ENCODE measurements at places on chromosomes 1 and 21.

- DNase-seq: no peak
These were observed 739 bp upstream of the IFI6 start for GRCh38 chr1:27672750-27673112.

- DNase-seq: no peak
These were observed 165.7 kb upstream of the SGIP1 start for GRCh38 chr1:66368261-66368660.

DNA sequence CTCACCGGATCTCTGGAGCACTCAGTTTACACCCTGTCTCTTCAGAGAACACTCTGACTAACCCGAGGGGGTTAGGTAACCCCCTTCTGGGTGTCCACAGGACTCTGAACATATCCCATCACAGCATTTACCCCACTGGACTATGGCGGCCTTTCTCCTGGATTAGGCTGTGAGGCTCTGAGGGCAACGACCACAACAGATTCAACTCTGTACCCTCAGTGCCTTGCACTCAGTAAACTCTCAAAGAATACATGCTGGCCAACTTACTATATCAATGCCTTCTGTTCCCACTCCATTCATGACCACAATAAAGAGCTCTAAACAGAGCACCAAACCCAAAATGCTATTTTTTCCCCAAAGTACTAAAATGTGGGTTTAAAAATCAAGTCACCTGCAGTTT lies 5.4 kb downstream of the MECR start:
- no peak for DNase-seq

DNA sequence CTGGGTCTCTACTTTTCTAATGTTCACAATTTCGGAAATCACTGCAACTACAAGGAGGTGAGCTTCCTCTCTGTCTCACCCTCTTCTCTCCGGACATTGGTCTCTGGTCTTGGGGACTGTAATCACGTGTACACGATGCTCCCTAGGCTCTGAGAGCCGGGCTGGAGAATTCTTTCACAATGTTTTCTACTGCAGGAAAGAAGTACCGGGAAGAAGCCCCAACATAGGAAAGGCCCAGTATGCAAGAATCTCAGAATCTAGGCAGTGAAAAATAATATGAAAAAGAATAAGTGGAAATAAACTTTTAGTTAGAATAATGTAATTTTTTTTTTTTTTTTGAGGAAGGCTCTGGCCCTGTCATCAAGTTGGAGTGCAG lies 13.5 kb upstream of the HJV start:
- DNase-seq: no peak

GRCh38 chr1:116326486-116326885 lies 46.6 kb upstream of the ATP1A1 start:
- no peak for DNase-seq
